Activated CD4-positive, alpha-beta T cell treated with anti-CD3 and anti-CD28 coated beads, Interleukin-10, Interleukin-2, amounts not matched to agents 100 ng/mL and 50 ng/mL, durations not matched to agents 16 hours and 8 hours (primary cell): ENCODE measurements at places on chromosomes 12 and 14.

GRCh38 chr14:71764701-71765382 lies 167.4 kb upstream of the RGS6 start:
- DNase-seq = no peak

GRCh38 chr14:100222224-100223093 lies 16.5 kb upstream of the YY1 start:
- DNase-seq = no peak

DNA sequence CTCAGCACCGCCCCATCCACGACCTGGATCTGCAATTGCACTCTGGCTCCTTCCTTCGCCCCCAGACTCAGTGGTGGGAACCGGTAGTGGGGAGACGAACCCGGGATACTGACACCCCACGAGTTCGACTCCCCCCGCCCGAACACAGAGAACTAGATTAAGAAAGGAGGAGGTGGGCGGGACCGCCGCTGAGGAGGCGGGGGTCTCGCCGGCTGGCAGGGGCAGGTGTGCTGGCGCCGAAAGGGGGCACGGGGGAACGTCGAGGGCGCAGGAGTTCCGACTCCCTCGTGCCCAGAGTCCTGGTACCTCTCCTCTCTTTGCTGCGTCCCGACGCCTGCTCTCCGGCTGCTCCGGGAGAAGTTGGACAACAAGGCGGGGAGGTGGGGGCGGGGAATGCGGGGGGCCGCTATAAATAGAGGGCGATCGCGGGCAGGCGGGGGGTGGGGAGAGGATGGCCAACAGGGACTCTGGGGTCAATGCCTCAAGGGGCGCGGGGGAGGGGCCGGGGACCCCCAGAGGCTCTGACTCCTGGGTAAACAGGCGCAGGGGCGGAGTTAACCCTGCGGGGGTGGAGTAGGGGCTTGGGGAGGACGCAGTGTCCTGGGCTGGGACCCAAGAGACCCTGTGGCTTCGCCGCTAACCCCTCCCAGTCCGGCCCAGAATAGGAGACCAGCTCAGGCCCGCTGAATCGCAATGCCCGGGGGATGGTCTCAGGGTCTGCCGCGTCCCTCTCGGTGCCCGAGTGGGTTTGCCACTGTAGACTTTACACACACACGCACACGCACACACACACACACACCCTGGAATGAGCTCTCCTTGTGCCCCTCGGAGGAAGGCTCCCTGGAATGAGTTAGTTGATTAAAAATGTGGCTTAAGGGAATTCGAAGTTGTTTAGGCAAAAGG lies 761 bp upstream of the NDRG2 start:
- no peak for DNase-seq

DNA sequence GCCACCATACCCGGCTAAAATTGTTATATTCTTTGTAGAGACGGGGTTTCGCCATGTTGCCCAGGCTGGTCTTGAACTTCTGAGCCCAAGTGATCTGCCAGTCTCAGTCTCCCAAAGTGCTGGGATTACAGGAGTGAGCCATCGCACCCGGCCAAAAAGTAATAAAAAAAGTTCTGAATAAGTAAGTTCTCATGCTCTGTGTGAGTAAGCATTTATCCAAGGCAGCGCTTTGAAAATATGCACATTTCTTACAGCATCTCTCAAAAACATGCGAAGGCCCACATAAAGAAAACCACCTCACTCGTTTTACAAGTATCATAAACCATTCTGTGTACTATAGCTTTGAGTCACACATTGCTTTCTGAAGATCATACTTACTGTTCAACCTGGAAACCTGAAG lies 8.6 kb downstream of the GIT2 start:
- DNase-seq = peak; percentile 85

- DNase-seq = no peak
Observed at GRCh38 chr14:102027951-102028350, 58.9 kb downstream of the HSP90AA1 start.

- no peak for DNase-seq
Observed at GRCh38 chr12:52207895-52208294, 16.1 kb upstream of the KRT80 start.

DNA sequence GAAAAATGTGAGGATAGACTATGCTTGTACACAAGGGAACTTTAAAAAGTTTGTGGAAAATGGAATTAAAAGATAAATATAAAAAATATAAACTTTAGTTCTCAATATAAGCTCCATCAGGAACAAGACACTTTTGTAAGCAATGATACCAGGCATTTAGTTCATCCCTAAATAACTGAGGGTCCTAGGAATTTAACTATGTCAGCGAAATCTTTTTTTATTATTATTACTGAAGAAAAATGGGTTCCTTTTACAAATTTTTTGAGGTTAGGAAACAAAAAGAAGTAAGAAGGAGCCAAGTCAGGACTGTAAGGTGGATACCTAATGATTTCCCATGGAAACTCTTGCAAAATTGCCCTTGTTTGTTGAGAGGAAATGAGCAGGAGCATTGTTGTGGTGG lies 102.8 kb downstream of the TRMT5 start:
- no peak for DNase-seq

- DNase-seq = no peak
Observed at GRCh38 chr12:22860926-22861325, 236.0 kb downstream of the ETNK1 start.

DNA sequence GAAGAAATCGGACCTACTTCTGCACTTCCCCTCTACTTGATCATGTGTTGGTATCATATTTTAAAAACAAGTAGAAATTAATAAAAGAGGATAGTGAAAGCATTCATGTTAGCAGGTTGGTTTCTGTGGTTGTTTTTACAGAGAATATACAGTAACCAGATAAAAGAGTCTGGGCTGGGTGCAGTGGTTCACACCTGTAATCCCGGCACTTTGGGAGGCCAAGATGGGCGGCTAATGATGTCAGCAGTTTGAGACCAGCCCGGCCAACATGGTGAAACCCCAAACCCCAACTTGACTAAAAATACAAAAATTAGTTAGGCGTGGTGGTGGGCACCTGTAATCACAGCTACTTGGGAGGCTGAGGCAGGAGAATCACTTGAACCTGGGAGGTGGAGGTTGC lies 55.9 kb downstream of the LRP6 start:
- peak; percentile 43 for DNase-seq

DNA sequence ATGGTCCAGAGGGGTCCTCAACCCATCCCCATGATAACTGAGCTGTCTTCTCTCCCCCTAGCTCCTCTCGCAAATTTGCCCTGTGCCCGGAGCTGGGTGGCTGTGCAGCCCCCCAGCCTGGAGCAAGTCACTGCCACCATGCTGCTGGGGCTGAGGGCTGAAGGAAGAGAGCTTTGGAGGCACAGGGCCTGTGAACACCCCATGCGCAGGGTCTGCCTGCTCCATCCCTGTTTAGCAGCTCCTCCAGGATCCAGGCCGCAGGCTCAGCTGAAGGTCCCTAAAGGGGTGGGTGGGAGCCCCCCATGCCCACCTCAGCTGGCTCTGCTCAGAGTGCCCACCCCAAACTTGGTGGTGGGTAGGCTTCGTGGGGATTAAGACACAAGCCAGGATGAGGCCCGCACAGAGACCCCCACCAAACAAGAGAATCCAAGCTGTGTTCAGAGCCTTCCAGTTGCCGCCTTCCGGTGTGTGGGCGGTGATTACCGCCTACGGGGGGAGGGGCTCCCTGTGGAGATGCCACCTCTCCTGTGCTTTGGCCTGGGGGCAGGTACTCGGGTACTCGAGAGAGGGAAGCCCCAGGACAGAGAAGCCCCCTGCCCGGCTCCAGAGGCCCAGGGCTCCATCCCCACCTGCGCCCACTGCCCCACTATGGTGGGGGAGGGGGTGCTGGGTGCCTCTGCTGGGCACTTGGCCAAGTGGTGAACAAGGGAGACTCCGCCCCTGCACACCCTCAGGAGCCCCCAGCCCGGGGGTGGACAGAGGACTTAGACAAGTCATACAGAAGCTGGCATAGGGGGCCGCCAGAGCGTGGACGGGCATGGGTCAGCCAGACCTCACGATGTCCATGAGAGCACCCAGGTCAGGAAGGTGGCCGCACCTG lies 1.4 kb upstream of the JAG2 start:
- peak; percentile 33 for DNase-seq

- no peak for DNase-seq
Observed at GRCh38 chr14:50594577-50595316, 34.8 kb downstream of the ATL1 start.

DNA sequence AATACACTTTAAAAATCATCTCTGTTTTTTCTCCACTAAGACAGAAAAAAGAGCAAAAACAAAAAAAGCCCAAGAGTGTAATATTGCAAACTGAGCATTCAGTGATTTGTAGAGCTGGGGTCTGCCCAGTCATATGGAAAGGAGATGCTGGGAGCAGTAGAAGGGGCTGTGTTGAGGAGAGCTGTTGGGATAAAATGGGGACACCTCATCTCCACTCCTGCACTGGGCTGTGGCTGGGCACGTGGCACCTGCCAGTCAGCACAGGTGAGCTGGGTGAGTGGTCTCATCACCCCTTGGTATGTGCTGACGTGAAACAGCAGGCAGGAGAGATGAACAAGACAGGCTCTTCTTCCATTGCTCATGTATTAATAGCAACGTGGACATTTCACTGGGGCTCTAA lies 217.4 kb downstream of the C12orf42 start:
- DNase-seq = peak; percentile 21

GRCh38 chr12:1628666-1629337 lies at the start of gene WNT5B:
TSS of gene WNT5B (plus strand) at chr12:1629231. CDS start at chr12:1631355, 2,124 bp downstream.
- DNase-seq = no peak

GRCh38 chr12:22329621-22330020 lies 4.9 kb downstream of the ST8SIA1 start:
- DNase-seq = no peak

GRCh38 chr12:90042920-90043641 lies 334.4 kb upstream of the ATP2B1 start:
- peak; percentile 85 for DNase-seq

DNA sequence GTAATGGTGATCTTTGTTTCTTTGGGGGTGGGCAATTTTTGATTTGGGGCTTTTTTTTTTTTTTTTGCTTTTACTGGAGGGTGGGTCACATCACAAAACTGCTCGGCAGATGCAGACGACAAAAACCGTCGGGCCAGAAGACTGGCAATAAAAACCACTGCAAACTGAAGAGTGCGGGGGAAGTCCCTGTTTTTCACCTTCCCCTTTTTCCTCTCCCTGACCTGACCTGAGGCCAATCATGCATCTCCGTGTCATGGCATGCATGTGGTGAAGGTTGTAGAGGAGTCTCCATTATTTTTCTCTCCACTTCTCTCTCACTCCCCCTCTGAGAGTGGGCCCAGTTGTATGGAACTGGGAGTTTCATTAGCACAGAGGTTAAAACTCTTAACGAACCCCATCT lies 57.5 kb downstream of the AP5M1 start:
- no peak for DNase-seq

GRCh38 chr14:58969951-58970751 lies 218.3 kb upstream of the DAAM1 start:
- DNase-seq = no peak

GRCh38 chr12:55636116-55636655 lies 506 bp upstream of the OR10P1 start:
- no peak for DNase-seq

DNA sequence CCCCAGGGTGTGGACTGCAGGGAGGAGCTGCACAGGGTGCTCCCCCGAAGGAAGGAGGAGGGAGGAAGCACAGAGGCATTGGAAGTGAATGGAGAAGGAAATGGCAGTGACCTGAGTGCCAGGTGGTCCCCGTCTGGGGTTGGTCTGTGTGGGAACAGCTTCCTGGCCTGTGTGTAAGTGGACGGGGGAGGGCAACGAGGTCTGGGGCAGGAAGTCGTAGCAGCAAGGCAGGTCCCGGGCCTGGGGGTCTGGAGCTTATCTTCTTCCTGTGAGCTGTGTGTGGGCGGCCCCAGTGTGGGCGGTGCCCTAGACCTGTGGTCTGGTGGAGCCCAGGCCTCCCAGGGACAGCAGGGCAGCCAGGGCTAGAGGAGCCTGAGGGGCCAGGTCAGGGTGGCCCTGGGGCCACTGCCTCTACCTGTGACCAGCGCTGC lies 382.1 kb downstream of the TMEM121 start:
- DNase-seq = no peak

DNA sequence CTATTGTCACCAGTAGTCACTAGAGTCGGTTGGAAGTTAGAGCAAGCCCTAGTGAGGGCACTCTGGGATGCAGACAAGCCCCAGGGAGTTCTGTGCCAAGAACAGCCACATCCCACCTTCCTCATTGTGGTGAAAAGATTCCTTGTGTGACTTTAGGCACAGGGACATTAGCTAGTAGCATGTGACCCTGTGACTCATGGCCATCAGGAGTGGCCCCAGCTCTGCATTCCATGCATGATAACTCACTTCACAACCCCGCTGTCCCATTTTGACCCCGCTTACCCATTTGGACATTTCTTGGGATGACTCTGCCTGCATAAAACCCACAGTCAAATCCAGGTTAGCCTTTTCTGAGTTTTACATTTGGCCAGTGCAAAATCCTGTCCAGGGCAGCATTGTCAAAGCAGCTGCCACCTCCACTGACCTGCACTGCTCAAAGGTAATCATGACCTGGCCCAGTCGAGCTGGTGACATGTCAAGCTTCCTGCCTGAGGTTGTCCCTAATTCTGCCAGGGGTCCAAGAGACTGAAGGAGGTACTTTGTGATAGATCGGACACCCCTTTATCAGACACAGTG lies 430.5 kb downstream of the DPF3 start:
- DNase-seq = no peak

DNA sequence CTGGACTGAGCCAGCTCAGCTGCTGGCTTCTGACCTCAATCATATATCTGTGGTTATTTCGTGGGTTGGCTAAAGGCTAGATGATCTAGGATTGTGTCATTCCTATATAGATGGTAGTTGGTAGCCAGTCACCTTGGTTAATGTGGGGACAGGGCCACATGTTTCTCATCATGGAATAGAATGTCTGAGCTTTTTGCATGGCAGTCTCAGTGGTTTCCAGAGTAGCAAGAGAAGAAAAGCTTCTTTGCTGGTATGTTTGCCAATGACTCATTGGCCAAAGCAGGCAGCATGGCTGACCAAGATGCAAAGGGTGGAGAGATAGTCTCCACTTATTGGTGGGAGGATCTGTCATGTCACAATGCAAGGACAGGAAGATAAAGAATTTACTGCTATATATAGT lies 746.4 kb upstream of the FLRT2 start:
- DNase-seq = peak; percentile 6

- DNase-seq = no peak
Observed at GRCh38 chr12:15007551-15007950, 34.7 kb downstream of the PDE6H start.

GRCh38 chr14:53260286-53260685 lies 107.2 kb upstream of the DDHD1 start:
- no peak for DNase-seq

GRCh38 chr14:97266653-97267052 lies 469.5 kb downstream of the VRK1 start:
- no peak for DNase-seq
